ENCODE measurements at places on chromosomes 7 and 10.

- no peak for DNase-seq
Measured at GRCh38 chr7:3754493-3755341, 453.7 kb downstream of the SDK1 start.

DNA sequence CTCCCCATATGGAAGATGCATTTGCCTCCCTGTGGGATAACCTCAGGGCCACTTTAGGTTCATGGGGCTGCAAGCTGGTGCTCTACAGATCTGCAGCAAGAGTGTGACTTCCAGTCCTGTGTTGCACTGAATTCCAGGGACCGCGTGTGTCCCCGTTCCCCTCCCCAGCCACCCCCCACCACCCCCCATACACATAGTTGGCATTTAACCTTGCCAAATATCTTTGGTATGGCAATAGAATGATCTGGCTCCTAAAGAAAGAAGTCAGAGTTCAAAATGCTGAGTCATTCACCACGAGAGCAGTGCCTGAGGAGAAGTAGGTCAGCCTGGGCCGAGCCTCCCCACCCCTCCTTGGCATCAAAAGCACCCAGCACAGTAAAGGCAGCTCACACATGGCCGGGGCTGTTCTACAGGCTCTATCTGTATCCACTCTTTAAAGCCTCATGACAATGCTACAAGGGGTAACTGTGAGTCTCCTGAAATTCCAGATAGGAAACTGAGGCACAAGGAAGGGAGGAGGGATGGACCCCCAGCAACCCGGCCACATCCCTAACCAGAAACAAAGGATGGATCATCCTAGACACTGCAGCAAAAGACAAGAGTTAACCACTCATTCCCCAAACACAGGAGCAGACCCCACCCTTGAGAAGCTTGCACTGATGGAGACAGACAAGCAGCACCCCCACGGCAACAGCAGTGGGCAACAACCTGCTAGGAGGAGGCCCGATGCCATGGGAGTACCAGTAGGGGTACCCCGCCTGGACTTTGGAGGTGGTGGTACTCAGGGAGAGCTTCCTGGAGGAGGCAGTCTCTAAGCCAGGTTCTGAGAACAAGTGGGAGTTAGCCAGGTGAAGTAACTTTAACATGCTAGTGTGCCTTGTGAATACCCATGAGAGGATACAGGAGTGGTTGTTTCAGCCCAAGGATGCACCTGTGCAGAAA, 70.3 kb upstream of the NANOS1 start:
- DNase-seq, result no peak

GRCh38 chr10:102834143-102834542, 3.1 kb downstream of the CYP17A1 start:
- no peak for DNase-seq

DNA sequence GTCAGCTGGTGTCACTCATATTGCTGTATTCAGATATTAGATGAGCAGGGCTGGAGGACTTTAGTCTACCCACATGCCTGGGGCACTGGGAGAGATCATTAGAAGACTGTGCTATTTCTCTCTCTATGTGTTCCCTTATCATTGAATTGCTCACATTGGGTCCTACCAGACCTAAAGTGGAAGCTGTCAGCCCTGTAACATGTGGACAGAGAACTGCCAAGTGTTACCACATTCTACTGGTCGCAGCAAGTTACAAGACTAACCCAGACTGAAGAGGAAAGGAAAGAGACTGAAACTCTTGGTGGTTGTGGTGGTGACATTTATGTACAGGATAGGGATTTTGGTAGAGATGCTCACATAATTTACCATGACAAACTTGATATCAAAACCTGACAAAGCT, 627.1 kb upstream of the FZD8 start:
- DNase-seq, result no peak

GRCh38 chr7:29935111-29935510, 54.5 kb downstream of the SCRN1 start:
- DNase-seq, result no peak

DNA sequence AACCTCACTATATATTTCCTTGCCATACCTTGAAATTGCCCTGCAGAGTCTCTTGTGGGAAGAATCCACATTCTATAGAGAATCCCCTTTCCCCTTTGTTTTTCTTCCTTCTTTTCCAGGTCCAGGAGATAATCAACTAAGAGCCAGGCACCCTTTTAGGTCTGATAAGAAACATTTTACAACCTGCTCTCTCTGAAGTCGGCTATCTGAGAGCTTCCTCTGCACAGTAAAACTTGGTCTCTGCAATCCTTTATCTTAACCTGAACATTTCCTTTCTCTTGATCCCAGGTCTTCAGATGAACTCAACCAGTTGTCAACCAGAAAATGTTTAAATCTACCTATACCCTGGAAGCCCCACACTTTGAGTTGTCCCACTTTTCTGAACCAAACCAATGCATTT, 19.5 kb upstream of the PTER start:
- no peak for DNase-seq

DNA sequence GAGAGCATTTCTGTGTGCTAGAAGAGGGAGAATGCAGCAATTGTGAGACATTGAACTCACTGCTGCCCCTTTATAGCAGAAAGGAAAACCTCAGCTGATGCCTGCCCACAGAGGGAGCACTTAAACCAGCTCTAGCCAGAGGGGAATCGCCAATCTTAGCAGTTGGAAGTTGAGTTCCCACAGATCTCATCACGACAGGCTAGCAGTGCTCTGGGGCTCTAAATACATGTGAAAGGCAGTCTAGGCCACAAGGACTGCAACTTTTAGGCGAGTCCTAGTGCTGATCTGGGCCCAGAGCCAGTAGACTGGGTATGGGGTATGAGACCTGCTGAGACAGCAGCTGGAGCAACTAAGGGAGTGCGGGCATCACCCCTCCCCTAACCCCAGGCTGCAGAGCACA, 25.2 kb upstream of the PRR15 start:
- DNase-seq, result no peak

DNA sequence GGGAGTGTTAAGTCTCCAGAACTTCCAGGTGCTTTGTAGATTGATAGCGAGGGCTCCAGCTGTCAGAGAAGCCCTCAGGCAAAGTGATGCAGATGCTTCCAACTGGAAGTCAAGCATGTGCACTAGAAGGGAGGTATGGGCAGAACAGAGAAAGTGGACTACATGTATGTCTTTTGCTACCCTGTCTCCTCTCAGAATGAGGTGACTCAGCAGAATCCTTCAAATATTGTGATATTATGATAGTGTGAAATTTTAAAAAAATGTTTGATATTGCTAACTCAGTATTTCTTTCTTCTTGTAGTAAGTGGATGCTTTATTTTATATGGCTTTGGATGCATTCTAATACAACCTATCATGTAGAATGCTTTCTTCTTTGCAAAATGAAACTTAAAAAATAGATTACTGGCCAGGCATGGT, 138.9 kb upstream of the SVIL start:
- DNase-seq, result no peak

Measured in stimulated activated CD4-positive, alpha-beta T cell treated with anti-CD3 and anti-CD28 coated beads, Interleukin-15, amount 100 ng/mL, for 24 hours (primary cell).